ENCODE measurements at places on chromosomes 3 and 15.

GRCh38 chr3:171792531-171792930, 17.8 kb downstream of the PLD1 start:
- no peak for DNase-seq

GRCh38 chr3:150421256-150421655, 13.2 kb downstream of the TSC22D2 start:
- DNase-seq = no peak

- peak; percentile 59 for DNase-seq
Observed at GRCh38 chr3:33089515-33089914, 7.4 kb downstream of the GLB1 start.

- no peak for DNase-seq
Observed at GRCh38 chr3:128781164-128781563, 55.2 kb downstream of the RAB7A start.

- no peak for DNase-seq
Observed at GRCh38 chr3:105526360-105527111, 159.8 kb downstream of the ALCAM start.

DNA sequence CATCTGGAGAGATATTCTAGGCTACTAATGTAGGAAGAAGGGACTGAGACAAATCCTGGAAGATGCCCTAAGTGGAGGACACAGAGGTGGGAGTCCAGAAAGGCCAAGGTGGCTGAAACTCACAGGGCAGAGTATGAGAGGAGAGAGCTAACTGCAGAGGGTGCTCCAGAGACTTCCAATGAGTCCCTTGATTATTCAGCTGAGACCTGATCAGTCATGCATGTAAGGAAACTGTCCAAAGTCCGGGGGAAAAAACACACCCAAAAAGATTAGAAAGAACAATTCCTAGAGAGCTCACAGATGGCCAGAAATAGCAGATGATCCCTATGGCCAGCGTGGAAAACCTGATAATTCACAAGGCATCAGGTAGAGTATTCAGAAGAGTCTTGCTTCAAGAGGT, 18.7 kb upstream of the FOXP1 start:
- no peak for DNase-seq

GRCh38 chr3:94904156-94904674, 841.4 kb downstream of the NSUN3 start:
- no peak for DNase-seq

- DNase-seq = no peak
Observed at GRCh38 chr15:81191701-81192100, 5.0 kb upstream of the IL16 start.

DNA sequence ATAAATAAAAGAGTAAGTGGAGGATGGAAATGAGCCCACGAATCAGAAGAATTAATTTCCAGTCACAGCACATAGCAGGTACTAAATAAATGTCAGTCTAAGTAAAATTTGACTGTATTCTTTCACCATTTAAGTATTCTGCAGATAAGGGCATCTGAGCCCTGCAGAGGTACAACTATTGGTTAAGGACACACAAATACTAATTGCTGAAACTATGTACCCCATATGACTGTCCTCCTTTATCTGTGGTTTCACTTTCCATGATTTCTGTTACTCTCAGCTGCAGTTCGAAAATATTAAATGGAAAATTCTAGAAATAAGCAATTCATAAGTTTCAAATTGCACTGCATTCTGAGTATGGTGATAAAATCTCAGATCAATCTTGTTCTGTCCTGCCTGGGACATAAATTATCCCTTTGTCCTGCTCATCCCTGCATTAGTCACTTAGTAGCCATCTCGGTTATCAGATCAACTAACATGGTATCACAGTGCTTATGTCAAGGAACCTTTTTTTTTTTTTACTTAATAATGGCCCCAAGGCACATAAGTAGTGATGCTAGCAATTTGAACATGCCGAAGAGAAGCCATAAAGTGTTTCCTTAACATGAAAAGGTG, 95.1 kb downstream of the LSAMP start:
- DNase-seq = no peak

GRCh38 chr3:135056733-135057310, 261.8 kb downstream of the EPHB1 start:
- DNase-seq = no peak

DNA sequence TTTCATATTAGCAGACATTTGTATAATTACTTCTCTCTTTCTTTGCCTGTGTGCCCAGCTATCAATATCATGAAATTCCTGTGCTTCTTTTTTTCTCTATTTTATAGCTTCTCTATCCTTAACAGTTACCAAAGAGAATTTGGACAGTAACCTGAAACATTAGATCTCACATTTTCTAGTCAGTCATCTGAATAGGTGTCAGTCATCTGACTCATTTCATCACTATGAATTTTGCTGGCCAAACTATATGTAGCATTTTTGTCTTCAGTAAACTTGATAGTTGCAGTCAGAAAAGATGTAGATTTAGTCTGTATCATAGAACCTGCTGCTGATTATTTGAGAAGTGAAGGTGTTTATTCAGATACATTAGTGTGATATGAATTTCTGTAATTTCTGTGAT, 52.6 kb downstream of the HMG20A start:
- DNase-seq = no peak

GRCh38 chr15:35926007-35926380, 380.0 kb upstream of the DPH6 start:
- no peak for DNase-seq

GRCh38 chr15:50876989-50877360, 31.5 kb upstream of the AP4E1 start:
- DNase-seq = peak; percentile 82

DNA sequence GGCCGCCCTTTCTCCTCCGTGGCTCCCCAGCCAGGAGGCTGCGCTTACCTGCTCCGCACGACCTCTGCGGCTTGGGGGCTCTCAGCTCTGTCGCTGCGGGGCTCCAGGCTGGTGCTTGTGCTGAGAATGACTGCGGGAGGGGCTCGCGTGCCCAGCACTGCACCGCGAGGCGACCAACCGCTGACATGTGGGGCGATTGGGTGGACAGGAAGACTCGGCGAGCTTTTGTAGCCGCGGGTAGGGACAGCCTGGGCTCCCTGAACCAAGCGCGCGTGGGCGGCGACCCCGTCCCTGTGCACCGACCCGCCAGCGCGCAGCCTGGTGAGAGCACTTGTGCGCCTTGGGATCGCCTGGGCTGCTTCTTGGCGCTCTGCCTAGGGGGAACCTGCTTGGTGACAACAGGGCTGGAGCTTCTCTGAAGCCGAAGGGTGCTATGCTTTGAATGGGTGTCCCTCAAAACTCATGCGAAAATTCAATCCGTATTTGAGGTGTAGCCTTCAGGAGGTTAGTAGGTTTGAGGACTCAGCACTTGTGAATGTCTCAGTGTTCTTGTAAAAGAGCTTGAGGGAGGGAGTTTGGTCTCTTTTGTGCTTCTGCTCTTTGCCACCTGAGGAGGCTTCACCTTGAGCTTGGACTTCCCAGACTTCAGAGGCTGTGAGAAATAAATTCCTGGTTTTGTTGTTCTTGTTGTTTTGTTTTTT, 50.4 kb downstream of the IL12A start:
- DNase-seq = no peak

DNA sequence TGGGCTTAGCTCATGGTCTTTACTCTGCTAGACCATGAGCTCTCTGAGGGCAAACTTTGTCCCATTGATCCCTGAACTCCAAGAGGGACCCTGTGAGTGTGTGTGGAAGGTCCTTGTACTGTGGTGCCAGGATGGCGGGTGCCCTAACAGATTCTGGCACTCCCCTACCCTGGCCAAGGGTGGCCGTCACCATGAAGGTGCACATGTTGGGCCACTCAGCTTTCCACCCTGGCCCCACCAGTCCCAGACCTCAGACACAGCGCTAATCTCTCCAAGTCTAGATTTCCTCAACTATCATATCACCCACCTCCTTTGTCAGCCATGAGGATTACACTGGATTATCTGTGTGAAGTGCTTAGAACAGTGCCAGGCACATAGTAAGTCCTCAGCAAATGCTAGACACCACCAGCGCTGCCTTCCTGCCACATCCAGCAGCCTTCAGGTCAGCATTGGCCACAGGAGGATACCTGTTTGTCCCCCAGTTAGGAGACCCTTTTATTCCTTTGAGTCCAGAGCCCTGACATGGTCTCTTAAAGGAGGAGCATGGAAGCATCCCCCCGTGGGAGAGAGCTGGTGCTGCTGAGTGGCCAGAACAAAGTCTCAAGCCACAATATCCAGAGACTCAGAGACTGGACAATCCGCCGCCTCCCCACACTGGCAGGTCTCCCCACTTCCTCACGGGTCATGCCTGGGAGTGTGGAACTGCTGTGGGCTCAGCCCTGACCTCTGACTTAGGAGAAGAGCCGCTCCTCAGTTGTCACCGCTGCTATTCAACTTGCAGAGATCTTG, 44.5 kb upstream of the SLCO2A1 start:
- no peak for DNase-seq

DNA sequence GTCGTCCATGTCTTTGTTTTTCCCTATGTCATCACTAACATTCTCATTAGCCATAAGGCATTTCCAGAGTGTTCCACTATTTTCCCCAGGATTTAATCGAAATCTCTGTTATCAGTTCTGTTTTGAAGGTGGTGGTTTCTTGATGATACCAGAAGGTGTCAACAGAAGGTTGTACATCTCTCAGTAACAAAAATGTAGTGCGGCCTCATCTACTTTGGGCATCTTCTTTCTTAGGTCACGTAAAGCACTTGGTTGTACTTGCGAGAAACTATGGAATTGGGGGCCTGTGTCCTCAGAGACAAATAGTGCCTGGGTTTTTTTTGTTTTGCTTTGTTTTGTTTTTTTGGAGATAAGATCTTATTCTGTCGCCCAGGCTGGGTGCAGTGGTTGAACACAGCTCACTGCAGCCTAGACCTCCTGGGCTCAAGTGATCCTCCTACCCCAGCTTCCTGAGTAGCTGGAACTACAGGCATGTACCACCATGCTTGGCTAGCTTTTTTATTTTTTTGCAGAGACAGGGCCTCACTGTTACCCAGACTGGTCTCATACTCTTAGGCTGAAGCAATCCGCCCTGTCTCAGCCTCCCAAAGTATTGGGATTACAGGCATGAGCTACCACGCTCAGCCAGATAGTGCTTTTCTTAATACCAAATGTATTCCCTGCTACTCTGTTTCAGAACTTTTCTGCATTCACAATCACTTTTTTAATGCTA, 61.2 kb upstream of the FURIN start:
- DNase-seq = no peak

DNA sequence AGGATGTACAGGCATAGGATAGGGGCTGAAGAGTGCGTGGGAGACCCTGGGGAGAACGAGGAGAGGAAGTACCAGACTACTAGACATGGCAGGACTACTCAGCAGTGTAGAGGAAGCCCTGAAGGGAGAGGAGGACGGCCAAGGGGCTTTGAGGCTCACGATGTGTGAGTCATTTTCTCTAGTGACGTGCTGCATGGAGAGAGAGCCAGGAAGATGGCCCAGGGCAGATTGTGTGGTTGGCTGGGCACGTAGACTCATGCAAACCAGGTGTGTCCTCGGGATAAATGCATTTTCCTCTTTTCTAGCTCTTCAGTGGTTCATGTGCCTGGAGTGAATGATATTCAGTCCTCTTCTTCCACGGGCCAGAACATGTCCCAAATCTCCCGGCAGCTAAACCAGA, 115.0 kb upstream of the ABHD17C start:
- DNase-seq = no peak

- DNase-seq = no peak
Observed at GRCh38 chr3:74561881-74562280, 52.6 kb downstream of the CNTN3 start.

DNA sequence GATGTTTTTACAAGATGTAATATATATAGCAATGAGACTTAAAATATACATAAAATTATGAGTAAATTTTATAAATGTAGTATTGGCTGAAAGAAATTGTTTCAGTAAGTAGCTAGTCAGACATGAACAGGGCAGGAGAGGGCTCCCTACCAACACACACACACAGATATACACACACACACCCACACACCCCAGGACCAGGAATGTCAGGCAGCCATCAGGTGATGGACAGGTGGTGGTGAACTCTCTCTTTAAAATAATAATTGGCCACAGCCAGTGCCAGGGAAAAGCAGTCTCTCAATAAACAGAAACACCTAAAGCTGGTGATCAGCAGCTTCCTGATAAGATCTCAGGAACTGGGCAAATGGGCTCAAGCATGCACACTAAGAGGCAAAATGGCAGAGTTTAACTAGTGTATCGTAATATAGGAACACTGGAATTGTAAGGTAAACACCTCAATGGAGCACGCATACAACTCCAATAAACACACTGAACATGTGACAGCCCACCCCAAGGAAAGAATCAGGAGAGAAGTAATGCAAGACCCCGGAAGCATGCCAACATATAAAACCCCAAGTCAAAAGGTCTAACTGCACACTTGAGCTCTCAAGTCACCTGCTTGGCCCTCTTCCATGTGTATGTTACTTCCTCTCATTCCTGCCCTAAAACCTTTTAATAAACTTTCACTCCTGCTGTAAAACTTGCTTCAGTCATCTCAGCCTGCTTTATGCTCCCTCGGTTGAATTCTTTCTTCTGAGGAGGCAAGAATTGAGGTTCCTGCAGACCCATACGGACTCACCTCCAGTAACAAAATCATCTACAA, 1034.1 kb upstream of the SEMA6D start:
- no peak for DNase-seq

DNA sequence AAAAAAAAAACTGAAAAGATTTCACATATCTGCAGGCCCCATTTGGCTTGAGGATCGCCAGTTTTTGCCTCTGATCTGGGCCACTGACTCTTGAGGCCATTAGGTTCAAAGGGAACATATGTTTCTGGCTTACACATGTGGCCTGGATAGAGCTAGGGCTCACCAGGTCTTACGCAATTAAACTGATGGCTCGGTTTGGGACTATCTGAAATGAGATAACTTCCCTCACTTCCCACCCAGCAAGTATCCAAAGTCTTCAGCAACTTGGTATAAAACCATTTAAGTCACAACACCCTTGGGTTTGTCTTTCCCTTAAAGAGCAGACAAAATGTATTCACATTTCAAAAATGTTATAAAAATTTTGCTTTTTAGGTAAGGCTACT, 36.3 kb downstream of the LRIG1 start:
- no peak for DNase-seq

- no peak for DNase-seq
Observed at GRCh38 chr3:73418681-73419080, 206.1 kb downstream of the PDZRN3 start.

GRCh38 chr3:133937756-133938601, 42.3 kb upstream of the RAB6B start:
- DNase-seq = no peak

GRCh38 chr3:164419220-164419619, 659.1 kb downstream of the SI start:
- DNase-seq = no peak

- DNase-seq = no peak
Observed at GRCh38 chr3:39542588-39542988, 75.1 kb downstream of the MOBP start.

GRCh38 chr3:46578973-46579755, 13.1 kb upstream of the LRRC2 start:
- DNase-seq = no peak

- DNase-seq = no peak
Observed at GRCh38 chr3:84974347-84974746, 15.6 kb downstream of the CADM2 start.

DNA sequence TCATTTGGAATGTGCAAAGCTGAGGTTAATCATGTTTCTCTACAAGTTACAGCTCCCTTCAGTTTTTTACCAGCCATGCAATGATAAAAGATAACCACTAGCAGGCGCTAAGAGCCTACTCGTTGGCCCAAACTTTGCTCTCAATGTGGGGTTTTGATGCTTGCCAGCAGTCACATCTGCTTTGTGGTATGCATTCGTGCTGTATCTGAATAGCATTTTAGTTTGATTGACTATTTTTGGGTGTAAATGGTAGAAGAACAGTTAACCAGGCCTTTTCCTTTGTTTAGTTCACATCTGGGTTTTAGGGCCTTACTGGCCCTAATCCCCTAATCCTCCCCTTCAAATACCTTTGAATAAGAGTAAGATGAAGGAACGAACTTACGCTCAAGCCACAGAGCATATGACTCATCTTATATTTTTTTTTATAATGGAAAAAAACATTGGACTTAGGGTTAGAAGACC, 4.4 kb upstream of the CLDN11 start:
- peak; percentile 56 for DNase-seq
